ENCODE measurements at places on chromosomes 7 and 10.

DNA sequence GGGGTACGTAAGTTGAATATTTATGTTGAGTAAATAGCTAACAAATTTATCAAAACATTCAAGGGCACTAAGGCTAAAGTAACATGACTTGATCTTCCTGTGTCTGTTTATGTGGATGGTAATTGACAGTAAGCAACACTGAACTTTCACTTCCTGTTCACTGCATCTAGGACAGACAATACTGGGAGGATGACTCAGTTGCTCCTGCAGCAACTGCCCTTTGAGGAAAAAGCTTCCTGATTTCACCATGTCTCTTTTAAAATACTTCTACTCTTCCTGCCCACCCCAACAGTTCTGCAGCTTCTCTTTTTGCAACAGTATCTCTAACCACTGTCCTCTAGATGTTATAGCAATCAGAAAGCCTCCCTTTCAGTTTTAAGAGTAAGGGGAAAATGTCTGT is 76.6 kb upstream of the HGF start:
- no peaks in the 10 kb centered on the region for H3K27me3 ChIP-seq
- no peaks in the 10 kb centered on the region for H3K4me1 ChIP-seq
- H3K27ac ChIP-seq: no peak overlapping the region

- H3K27ac ChIP-seq: peak overlapping the region; percentile 96
- no peaks in the 10 kb centered on the region for H3K4me1 ChIP-seq
- no peaks in the 10 kb centered on the region for H3K27me3 ChIP-seq
- no peak overlapping the region for H3K4me3 ChIP-seq
Observed at GRCh38 chr10:11798845-11799735, 24.1 kb upstream of the PROSER2 start.

GRCh38 chr7:151225948-151226510 is 976 bp downstream of the ABCF2 start:
- H3K27me3 ChIP-seq: no peaks in the 10 kb centered on the region
- H3K36me3 ChIP-seq: peaks cover 10% of the 10 kb centered on the region
- DNase-seq: no peak
- peaks cover 6% of the 10 kb centered on the region for H3K4me1 ChIP-seq
- peak overlapping the region; percentile 89 for H3K4me3 ChIP-seq

- no peak overlapping the region for H3K4me3 ChIP-seq
- H3K36me3 ChIP-seq: no peaks in the 10 kb centered on the region
- no peaks in the 10 kb centered on the region for H3K27me3 ChIP-seq
- no peaks in the 10 kb centered on the region for H3K4me1 ChIP-seq
- H3K27ac ChIP-seq: no peak overlapping the region
Observed at GRCh38 chr7:110797656-110798055, 293.3 kb upstream of the LRRN3 start.

- no peak overlapping the region for H3K4me3 ChIP-seq
- no peaks in the 10 kb centered on the region for H3K27me3 ChIP-seq
- peaks cover 3% of the 10 kb centered on the region for H3K4me1 ChIP-seq
- DNase-seq: peak; percentile 40
- H3K36me3 ChIP-seq: no peaks in the 10 kb centered on the region
- H3K27ac ChIP-seq: no peak overlapping the region
Observed at GRCh38 chr7:115476671-115477181, 553.8 kb downstream of the TFEC start.

DNA sequence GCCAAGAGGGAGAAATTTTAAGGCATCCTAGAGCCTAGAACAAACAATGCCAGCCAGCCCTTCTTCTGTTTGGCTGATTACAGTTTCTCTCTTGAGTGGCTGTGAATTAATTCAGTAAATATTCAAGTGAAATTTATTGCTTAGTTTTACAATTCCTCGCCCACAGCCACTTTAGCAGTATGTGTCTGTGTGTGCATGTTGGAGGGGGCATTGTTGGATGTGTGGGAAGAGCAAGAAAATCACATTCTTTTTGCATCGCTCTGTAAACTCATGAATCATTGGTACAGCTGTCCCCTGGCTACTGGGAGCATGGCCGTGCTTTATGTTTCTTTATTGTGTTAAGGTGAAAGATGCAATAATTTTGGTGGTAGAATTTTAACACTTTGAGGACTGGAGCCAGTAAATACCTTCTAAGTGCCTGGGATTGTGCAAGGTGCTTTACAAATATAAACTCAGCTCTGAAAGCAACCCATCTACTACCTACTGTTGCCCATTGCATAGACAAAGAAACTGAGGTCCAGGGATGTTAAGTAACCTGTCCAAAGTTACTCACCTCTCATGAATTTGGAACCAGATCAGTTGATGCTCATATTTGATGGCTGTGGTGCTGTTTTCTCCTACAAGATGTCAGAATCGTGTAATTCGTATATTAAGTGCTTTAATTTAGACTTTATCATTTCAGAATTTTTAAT is 89.9 kb upstream of the BTBD16 start:
- H3K4me3 ChIP-seq: no peak overlapping the region
- no peak for DNase-seq
- H3K36me3 ChIP-seq: no peaks in the 10 kb centered on the region
- peaks cover 7% of the 10 kb centered on the region for H3K4me1 ChIP-seq
- H3K27me3 ChIP-seq: no peaks in the 10 kb centered on the region
- H3K27ac ChIP-seq: no peak overlapping the region

DNA sequence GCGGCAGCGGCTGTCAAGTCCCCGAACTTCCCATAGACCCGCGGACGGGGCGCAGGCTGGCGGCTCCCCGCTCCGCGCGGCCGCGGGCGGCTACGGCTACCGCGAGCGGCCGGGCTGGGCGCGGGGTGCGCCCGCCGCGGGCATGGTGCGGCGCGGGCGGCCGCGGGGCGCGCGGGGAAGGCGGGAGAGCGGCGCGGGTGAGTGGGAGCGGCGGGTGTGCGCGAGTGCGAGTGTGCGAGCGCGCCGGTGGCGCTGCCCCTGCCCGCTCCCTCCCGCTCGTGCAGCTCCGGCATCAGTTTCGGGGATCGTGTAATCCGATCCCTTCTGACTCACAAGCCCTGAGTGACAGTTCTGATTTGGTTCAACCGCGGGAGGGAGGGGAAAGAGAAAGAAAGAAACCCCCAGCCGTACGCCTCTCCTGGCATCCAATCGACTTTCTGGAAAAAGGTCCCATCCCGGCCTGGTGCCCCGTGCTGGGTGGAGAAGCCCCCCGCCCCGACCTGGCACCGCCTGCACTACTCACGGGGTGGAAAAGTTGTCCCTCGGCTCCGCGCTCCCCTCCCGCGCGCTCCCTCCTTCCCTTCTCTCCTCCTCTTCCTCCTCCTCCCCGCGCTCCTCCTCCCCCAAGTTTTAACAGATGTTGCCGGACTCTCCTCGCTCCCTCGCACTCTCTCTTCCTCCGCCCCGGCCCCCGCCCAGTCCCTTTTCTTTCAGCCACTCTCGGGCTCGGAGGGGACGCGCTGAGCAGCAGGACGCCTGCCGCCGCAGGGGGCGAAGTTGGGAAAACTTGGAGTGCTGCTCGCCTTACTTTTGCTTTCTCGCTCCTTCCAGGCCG is at the start of gene GLI3:
Gene GLI3, minus strand, starts transcription at position 234 of the 835 bp plus-strand sequence. CDS start 13,956 bp downstream, outside the sequence.
- H3K27ac ChIP-seq: peak within 1 kb of the TSS; percentile 94

DNA sequence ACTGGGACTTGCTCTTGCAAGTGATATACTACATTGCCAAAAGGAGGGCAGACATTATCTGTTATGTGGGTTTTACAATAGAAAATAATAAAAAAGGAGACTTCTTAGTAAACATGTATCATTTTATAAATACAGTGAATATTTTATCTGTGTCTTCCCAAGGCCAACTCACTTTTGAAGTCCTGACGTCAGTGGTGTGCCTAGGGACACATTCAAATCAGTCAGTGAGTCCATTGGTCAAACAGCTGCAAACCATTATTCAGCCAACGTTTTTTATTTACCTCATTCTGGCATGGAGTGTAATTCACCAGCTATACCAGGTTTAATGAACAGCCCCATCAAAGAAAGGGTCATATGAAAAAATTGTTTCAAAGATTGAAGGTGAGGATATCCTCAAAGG is 263.7 kb downstream of the IPMK start:
- DNase-seq: no peak
- no peak overlapping the region for H3K27ac ChIP-seq
- no peak overlapping the region for H3K4me3 ChIP-seq
- no peaks in the 10 kb centered on the region for H3K36me3 ChIP-seq
- no peaks in the 10 kb centered on the region for H3K27me3 ChIP-seq

DNA sequence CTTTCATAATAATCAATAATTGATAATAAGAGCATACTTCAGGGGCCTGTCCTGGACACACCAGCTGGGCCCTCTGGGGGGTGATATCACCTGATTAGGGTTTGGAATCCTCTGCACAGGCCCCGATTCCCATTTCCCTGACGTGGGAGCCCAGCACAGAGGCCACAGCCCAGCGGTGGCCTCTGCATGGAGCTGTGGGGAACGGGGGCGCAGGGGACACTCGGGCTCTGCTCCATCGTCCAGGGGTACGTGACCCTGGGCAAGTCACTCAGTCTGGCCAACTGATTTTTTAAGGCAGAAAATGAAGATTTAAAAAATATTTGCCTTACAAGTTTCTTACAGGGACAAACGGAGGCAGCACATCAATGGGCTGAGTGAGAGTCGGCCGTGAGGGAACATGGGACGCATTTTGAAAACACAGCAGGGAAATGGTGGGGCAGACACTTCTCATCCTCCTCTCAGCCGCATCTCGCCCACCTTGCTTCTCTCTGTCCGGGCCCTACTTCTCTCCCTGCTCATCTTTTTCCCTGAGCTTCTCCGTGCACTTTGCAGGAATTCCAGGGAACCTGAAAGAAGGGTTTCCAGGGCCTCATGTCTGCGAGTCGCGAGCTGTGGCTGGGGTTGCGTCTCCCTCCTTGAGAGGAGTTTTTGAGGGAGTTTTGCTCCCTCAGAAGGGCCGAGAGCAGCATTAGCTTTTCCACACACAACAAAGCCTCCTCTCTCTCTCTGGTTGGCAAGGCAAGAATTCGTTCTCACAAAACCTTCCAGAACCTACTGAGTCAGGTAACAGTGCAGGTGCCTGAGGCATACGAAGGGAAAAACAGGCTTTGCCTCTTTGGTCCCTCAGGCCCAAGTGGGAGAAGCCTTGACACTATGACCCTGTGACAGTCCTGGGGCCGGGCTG is 312.0 kb downstream of the WDR37 start:
- DNase-seq: no peak
- no peaks in the 10 kb centered on the region for H3K36me3 ChIP-seq
- H3K27me3 ChIP-seq: no peaks in the 10 kb centered on the region
- no peaks in the 10 kb centered on the region for H3K4me1 ChIP-seq

Data from mesendoderm (in vitro differentiated cells).